ENCODE measurements at places on chromosomes 11 and 22.

DNA sequence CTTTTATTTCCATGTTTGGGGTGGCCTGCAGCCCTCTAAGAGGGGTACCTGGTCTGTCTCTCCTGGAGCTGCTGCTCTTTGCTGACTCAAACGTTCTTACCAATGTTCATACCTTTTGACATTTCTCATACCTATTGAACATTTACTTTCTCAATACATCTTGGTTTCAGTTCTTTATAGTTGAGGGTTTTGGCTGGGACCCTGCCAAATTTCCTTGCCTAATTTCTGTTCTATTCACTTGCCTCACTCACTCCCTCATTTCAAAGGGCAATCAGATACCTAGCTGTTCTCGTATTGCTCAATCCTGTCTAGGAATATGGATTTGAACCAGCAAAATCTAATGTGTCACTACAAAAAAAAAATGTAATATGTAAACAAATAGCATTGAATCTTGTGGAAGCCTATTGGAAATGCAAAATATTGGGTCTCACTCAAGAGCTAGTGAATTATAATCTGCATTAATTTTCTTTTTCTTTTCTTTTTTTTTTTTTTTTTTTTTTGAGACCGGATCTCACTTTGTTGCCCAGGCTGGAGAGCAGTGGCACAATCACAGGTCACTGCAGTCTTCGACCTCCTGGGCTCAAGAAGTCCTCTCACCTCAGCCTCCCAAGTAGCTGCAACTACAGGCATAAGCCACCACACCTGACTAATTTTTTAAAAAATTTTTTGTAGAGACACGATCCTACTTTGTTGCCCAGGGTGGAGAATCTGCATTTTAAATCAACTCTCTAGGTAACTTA is 7.5 kb downstream of the OR6M1 start:
- no peak for DNase-seq

GRCh38 chr11:11843642-11844041 is 1.9 kb downstream of the USP47 start:
- DNase-seq, result no peak

DNA sequence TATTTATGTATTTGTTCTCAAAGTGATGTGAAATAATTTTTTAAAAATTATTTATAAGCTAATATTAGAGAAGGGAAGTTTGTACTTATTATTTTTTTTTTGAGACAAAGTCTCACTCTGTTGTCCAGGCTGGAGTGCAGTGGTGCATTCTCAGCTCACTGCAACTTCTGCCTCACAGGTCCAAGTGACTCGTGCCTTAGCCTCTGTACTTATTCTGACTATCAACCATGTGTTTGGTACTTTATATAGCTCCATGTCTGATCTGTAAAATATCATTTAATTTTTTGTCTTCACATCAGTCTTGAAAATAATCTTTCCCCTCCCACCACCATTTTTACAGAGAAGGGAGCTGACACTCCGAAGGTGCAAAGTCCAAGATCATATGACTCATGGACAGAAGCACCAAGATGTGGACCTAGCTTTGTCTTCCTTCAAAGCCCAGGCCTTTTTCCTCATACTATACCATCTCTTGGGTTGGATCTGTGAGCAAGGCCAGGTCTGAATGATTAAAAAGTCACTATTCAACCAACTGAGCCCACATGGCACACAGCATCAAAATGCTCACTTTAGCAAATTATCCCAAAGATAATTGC is 32.4 kb upstream of the EED start:
- no peak for DNase-seq

DNA sequence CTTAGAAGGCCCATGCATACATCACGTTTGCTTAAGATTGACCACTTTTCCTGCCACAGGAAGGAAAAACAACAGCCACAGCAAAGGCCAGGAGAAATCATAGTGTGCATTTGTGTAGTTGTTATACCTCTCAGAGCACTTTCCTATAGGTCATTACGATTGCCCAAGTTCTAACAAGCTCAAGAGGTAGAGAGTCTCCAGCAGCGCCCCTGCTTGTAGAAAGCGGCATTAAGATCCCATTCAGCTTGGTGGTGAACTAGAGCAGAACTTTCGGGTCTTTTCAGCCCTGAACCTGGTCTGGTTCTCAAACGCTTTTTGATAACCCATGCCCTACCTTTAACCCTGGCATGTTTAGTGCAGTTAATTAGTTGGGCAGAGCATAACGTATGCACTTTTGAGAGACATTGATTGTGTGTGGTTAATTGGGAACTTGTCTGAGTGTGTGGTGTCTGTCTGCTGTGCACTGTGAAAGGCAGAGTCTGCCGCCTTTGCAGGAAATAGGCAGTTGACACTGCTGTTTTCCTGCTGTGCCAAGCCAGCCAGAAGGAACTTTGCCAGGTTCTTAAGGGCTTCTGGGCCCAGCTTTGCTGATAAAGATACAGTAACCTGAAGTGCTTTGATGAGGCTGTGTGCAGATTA is 109.9 kb upstream of the CLMP start:
- DNase-seq, result no peak

DNA sequence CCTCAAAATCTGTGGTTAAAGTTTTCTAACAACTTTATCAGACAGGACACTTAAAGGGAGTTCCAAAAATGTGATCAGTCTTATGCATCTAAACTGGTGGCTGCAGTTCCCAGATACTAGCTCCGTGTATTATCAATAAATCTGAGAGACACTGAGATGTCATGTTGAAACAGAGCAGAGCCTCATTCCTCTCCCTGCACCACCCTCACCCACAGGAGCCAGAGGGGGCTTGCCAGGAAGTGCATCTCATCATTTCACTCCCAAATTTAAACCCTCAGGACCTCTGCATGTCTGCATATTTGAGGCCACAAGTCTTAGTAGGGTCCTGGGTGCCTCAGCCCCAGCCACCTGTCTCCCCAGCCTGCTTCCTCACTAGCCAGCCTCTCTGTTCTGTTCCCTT is 167.4 kb upstream of the NTM start:
- DNase-seq, result no peak

- DNase-seq, result no peak
Measured at GRCh38 chr11:33697997-33698396, 2.6 kb downstream of the C11orf91 start.

GRCh38 chr22:39237318-39238100 is 7.3 kb downstream of the PDGFB start:
- DNase-seq, result no peak

GRCh38 chr11:66360406-66361073 is 11.0 kb downstream of the SLC29A2 start:
- DNase-seq, result no peak

DNA sequence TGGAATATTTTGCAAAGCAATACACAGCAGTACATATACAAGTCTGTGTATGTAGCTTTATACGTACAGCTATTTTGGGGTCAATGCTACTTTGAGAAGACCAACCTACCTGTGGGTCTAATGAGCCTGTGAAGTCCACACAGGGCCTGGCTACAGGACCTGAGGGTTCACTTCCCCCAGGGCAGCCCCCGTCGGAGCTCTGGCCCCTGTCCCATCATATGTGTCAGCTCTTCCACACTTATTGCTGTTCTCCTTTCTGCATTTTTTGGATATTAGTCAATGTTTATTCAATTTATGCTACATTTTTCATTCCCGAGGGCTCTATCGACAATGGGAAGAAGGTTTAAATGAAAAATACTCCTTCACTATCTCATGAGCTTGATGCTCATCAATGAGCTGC is 1473.6 kb downstream of the BRD1 start:
- no peak for DNase-seq

- DNase-seq, result no peak
Measured at GRCh38 chr11:126897430-126897829, 103.1 kb downstream of the KIRREL3 start.

- DNase-seq, result no peak
Measured at GRCh38 chr22:37641561-37641949, 2.1 kb downstream of the SH3BP1 start.

- DNase-seq, result no peak
Measured at GRCh38 chr11:68052137-68052873, 13.5 kb downstream of the TCIRG1 start.

GRCh38 chr11:108538502-108538901 is 40.3 kb upstream of the POGLUT3 start:
- no peak for DNase-seq

GRCh38 chr11:61842528-61842820 is 14.4 kb downstream of the FADS2 start:
- DNase-seq, result no peak

GRCh38 chr11:3950996-3951660 is 95.7 kb downstream of the STIM1 start:
- DNase-seq, result no peak

GRCh38 chr11:116122697-116123472 is 618.7 kb upstream of the CADM1 start:
- DNase-seq, result no peak

- DNase-seq, result no peak
Measured at GRCh38 chr11:34564406-34564805, 50.8 kb upstream of the ELF5 start.

GRCh38 chr11:120708511-120709183 is 197.1 kb downstream of the GRIK4 start:
- no peak for DNase-seq

- DNase-seq, result no peak
Measured at GRCh38 chr11:106030609-106031008, 8.6 kb upstream of the MSANTD4 start.

GRCh38 chr11:2612884-2613571 is 86.8 kb downstream of the KCNQ1OT1 start:
- DNase-seq, result no peak

DNA sequence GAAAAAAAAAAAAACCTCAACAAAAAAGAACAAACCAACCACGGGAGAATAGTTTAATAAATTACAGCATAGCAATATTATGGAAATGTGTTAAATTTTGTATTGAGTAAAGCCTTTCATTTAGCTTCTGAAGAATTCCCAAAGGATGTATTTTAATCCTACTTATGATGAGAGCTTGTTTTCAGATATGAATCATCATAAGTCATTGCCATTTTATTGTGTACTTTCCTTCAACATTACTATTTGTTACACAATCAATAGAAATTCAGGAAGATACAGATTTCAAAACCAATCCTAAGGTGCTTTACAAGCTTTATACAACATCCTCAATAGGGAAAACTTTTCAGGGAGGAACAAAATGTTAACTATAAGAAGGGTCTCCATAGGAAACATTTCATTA is 200.6 kb upstream of the CTSC start:
- DNase-seq, result no peak

DNA sequence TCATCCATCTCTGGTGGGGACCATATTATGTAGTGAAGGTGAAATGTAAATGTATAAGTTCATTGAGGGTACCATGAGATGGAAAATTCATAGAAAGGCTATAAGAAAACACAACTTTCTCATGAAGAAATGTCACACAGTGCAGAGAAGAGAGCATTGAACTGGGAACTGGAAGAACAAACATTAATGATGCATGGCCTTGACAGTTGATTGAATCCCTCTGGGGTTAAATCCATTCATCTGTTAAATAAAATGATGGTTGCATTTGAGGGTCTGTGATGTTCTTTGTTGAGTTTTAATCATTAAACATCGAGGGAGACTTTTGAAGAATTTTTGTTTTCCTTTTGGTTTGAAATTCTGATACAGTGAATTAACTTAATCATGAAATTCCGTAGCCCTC is 1401.4 kb downstream of the FAM181B start:
- no peak for DNase-seq

DNA sequence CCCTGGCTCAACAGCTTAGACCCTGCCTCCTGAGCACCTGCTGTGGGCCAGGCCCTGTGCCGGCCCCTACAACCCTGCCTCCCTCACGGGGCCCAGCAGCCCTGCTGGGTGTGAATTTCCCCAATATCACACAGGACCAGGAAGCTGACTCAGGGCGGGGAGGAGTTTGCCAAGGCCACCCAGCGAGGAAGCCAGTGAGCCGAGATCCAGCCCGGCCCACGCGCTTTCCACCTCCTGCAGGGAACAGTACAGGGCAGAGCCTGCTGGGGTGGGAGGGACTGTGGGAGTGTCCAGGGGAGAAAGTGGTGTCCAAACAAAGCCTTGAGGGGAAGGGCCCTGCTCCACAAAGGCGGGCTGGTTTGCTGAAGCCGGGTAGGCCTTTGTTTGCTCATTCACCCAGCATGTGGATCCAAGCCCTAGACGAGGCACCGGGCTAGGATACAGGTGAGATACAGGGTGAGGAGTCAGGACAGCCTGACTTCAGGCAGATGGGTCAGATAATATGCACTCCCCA is 26.8 kb downstream of the RPL3 start:
- DNase-seq, result no peak

GRCh38 chr11:77155556-77156130 is 27.6 kb downstream of the MYO7A start:
- no peak for DNase-seq

- DNase-seq, result no peak
Measured at GRCh38 chr22:50694099-50694605, 21.5 kb downstream of the SHANK3 start.

DNA sequence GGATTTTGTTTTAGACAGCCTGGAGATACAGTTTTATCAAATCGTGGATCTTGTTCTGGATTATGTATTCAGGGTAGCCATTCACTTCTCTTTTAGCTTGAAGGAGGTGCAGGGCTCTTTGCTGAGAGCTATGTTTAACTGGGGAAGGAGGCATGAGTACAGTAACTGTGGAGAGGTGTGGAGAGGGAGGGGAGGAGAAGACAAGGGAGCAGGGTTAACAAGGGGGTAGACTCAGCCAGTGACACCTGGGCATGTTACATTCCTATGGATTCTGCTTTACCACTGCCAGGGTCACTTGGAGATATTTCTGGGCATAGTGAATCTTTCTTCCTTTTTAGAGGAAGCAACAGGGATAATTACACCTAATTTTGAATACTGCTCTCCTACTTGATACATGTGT is 536.0 kb downstream of the TMEM135 start:
- DNase-seq, result no peak

GRCh38 chr11:1935156-1936071 is 11.7 kb upstream of the MRPL23 start:
- DNase-seq, result no peak

DNA sequence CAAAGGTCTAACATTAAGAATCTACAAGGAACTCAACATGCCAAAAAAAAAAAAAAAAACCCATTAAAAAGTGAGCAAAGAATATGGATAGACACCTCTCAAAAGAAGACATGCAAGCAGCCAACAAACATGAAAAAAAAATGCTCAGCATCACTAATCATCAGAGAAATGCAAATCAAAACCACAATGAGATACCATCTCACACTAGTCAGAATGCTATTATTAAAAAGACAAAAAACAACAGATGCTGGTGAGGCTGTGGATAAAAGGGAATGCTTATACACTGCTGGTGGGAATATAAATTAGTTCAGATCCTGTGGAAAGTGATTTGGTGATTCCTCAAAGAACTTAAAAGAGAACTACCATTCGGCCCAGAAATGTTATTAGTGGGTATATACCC is 257.7 kb upstream of the PLET1 start:
- no peak for DNase-seq

GRCh38 chr11:112086422-112087191 is at the start of the genes SDHD and TIMM8B:
Gene SDHD (plus strand): TSS chr11:112086873. CDS start chr11:112086908, 35 bp downstream.
Gene TIMM8B (minus strand): TSS chr11:112086756. CDS start chr11:112086723, 33 bp downstream.
- peak; percentile 93 for DNase-seq

GRCh38 chr11:1167751-1168231 is 10.0 kb downstream of the MUC5AC start:
- DNase-seq, result no peak

DNA sequence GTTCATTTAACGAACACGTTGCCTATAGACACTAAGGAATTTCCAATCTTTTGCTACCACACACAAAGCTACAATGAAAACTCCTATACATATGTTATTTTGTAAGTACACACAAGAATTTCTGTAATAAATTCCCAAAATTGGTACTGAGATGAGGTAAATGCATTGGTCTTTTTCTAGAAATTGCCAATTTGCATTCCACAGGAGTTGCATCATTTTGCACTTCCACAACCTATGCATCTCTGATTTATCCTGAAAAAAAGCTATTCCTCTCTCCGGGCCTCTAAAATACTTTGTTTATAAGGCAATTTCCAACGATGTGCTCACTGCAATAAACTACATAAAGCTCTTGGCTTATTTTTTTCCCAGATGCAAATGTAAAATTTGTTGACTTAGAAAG is 24.9 kb downstream of the IMMP1L start:
- no peak for DNase-seq

GRCh38 chr11:46296528-46297448 is 19.3 kb downstream of the CREB3L1 start:
- DNase-seq, result no peak
